Stimulated activated CD4-positive, alpha-beta T cell treated with anti-CD3 and anti-CD28 coated beads, Interleukin-2, amount 100 ng/mL, for 24 hours (primary cell): ENCODE measurements at places on chromosomes 4 and X.

- no peak for DNase-seq
Observed at GRCh38 chr4:162797108-162797507, 369.6 kb downstream of the NAF1 start.

DNA sequence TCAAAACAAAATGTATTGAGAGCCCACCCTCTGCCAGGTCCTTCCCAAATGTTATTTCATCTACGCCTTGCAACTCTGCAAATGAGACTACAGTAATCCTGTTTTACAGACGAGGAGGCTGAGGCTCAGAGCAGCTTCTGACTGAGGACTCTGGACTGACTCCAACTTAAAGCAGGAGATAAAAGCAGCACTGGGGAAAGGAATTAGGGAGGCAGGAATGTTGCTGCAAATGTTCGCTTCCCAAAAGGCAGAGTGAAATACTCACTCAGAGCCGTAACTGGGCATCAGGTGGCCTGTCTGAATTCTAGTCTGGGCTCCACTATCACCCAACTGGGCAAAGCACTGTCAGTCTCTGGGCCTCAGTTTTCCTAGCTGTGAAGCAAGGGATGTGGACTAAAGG lies 94.7 kb upstream of the SRD5A3 start:
- DNase-seq: no peak

GRCh38 chrX:143437439-143437838 lies 79.8 kb downstream of the SPANXN3 start:
- DNase-seq: no peak

GRCh38 chrX:40167850-40168479 lies 70.2 kb upstream of the BCOR start:
- DNase-seq: no peak

GRCh38 chr4:92317047-92317446 lies 13.3 kb downstream of the GRID2 start:
- no peak for DNase-seq

DNA sequence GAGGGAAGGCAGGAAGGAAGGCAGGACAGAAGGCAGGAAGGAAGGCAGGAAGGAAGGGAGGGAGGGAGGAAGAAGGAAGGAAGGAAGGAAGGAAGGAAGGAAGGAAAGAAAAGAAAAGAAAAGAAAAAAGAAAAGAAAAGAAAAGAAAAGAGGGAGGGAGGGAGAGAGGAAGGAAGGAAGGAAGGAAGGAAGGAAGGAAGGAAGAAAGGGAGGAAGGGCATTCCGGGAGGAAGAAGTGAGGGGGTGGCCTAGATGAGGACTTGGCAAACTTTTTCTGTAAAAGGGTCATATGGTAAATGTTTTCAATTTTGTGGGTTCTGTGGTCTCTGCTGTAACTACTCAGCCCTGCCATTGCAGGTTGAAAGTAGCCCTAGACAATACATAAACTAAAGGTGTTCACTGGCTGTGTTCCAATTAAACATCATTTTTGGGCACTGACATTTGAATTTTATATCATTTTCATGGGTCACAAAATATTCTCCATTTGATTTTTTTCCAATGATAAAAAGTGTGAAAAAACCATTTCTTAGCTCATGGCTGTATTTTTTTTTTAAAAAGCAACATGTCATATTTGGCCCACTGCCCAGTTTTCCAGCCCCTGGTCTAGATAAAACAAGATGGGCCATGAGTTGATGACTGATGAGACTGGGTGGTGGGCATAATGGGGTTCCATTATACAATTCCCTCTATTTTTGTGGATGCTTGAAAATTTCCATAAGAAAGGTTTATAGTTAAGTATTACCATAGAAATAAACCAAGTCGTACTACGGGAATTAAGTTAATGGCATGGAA lies 3.1 kb downstream of the ZNF630 start:
- no peak for DNase-seq

GRCh38 chrX:97199501-97199900 lies 315.8 kb downstream of the RPA4 start:
- no peak for DNase-seq

DNA sequence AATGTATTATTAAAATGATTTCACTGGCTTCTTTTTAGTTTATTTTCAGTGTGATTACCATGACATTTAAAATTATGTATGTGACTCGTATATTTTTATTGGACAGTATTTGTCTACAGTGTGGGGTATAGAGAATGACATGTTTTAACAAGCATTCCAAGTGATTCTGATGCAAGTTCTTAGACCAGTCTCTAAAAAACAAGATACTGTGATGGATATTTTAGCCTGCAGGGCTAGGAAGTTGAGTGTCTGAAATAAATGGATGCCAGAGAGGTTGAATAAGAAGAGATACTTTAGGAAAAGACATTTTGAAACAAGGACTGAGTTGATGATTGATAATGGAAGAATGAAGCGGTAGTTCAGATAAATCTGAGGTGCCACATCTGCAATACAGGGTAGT lies 3.5 kb upstream of the MAD2L1 start:
- no peak for DNase-seq

DNA sequence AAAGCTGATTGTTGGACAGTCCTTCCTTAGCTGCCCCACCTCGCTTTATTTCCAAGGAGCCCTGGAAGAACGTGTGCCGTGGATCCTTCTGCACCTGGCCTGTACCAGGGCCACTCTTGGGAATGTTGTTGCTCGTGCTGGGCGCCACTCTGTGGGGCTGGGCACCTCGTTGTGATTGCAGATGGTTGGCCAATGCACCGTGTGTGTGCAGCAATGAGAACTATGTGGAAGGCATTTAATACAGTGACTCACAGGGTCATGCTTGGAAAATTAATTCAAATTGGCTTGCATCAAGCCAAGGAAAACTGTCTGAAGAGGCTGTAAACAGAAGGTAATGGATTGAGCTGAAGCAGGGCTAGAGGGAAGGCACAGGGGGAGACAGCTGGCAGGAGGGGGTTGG lies 37.0 kb upstream of the CD99L2 start:
- DNase-seq: no peak

GRCh38 chr4:151169900-151170299 lies 70.5 kb downstream of the RPS3A start:
- DNase-seq: no peak

DNA sequence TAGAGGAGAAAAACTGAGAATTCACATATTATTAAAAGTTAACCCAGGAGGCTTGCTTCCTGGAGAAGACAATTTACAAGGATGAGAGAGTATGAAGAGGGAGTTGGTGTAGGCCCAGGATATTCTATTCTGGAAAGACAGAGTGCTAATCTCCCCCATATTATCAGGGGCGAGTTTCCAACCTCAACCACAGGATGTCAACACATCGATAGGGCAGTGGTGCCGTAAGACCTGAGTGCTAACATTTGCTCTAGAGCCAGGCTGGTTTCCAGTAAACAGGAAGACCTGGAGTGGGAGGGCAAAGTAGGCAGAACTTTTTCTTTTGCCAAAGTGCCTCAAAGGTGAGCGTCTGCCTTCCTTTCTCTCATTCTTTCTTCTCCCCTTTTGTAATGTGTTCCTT lies 2.8 kb upstream of the AWAT1 start:
- DNase-seq: no peak

DNA sequence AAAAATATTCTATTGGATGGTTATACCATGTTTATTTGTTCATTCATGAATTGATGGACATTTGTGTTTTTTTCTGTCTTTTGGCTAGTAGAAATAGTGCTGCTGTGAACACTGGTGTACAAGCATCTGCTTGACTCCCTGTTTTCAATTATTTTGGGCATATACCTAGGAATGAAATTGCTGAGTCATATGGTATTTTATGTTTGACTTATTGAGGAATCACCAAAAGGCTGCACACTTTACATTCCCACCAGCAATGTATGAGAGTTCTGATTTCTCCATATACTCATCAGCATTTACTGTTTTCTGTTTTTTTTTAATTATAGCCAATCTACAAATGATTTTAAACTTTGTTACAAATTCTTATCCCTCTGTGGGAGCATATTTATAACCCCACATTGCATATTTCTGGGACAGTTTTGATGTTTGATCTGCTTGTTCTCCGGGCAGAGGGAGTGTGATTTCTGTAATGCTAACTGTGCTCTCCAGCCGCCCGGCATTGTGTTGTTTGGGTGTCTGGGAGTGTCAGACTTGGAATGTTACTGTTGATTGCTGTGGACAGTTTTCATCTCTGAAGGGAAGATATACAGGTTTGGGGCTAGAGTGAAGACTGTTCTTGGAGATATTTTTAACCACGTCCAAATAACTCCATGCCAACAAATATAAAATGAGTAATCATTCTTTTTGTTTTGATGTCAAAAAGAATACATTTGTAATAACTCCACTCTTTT lies 60.5 kb upstream of the PGRMC2 start:
- DNase-seq: no peak

GRCh38 chrX:79096145-79096556 lies 48.3 kb upstream of the GPR174 start:
- no peak for DNase-seq

- DNase-seq: no peak
Observed at GRCh38 chr4:1018147-1019020, 7.0 kb downstream of the FGFRL1 start.

- no peak for DNase-seq
Observed at GRCh38 chr4:1061760-1062159, 50.3 kb downstream of the FGFRL1 start.

DNA sequence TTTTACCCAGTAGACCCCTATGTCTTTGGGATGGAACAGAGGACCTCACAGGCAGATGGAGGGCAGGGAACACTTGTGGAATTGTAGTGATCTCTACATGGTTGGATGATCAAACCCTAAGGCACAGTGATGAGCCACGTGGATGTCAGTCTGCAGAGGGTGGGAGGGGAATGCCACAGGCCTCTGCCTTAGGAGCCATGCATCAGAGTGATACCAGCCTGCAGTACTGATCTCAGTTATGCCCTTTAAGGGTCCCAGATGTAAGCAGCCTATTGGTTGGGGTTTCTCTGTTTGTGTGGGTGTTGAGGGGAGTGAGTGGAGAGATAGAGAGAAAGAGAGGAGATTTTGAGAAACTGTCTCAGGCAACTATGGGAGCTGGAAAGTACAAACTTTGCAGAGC lies 39.9 kb upstream of the XAGE1B start:
- DNase-seq: no peak

GRCh38 chr4:139142087-139142486 lies 34.9 kb downstream of the ELF2 start:
- no peak for DNase-seq

GRCh38 chrX:67654301-67654700 lies 110.5 kb downstream of the AR start:
- no peak for DNase-seq

DNA sequence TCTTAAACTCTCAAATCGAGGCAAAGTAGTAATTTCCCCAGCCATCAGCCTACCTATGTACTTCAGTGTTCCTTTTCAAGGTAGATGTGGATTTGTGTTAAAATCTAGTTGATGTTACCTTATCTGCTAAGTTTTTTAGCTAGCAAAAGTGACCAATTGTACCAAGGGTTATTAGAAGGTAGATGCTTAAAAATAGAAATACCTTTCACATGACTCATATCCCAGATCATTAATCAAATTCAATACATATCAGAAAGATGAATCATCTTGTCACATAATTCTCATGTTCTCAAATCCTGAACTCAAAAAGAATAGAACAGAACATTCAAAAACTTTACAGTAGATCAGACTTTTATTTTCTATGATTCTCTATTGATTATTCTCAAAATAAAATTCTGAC lies 3.5 kb downstream of the ENAM start:
- no peak for DNase-seq

DNA sequence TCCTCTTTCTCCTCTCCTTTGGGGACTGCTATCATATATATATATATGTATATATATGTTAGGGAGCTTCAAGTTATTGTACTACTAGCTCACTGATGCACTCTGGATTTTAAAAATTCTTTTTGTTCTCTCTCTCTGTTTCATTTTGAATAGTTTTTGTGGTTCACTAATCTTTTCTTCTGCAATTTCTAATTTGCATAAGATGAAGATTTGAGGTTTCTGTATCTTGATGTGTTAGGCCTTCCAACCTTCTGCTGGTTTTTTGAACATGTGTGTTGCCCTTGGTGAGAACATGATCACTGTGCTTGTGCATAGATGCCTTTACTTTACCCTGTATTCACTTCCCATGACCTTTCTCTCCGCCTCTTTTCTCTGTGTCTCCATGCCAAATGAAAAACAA lies 7.8 kb upstream of the ZNF718 start:
- no peak for DNase-seq

DNA sequence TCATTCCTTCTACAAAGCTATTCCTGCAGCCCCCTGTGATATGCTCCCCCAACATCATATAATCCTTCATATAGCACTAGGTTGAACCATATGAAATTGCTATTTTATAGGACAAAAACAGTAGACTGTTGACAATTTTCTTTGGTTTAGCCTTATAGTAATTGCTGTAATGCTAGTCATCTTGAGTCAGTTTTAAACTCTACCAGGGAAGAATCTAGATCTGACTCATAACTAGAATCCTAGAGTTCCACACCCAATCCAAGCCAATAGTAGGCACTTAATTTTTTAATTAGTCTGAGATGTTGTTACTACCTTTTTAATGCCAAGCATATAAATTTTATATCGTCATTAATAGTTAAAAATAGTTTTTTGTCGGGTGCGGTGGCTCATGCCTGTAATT lies 136.8 kb downstream of the CHRNA9 start:
- DNase-seq: no peak

GRCh38 chr4:66556651-66557278 lies 886.5 kb upstream of the EPHA5 start:
- DNase-seq: no peak

- DNase-seq: no peak
Observed at GRCh38 chr4:14742054-14742453, 260.2 kb upstream of the CPEB2 start.

DNA sequence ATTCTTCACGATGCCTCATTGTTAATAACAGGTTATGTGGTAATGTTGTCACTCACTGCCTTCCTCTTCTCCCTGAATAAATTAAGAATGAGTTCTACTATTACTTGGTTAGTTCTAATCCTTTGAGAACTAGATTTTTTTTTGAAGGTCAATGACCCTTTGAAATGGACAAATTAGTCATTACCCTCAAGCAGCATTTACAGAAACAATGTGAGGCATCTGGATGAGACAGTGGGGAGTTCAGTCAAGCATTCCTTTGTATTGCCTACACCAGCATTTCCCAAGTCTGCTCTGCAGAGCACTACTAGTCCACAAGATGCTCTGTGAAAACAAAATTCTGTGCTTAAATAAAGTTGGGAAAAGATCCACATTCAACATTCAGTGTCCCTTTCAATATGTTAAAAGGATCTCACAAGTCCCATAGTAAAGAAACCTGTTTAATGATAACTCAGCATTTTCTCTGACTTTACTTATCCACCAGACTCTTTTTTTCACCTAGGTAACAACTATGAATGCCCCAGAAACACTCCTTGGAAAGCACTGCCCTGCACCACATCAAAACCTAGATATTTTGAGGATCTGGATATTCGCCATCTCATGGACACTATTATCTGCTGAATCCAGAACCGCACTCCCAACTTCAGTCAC lies 60.6 kb downstream of the CHRDL1 start:
- no peak for DNase-seq

- DNase-seq: no peak
Observed at GRCh38 chr4:132266374-132266773, 882.7 kb upstream of the PCDH10 start.
